ENCODE measurements at places on chromosomes 13 and 19.

- no peak for DNase-seq
These were observed 20.6 kb downstream of the MTMR6 start for GRCh38 chr13:25266706-25267105.

DNA sequence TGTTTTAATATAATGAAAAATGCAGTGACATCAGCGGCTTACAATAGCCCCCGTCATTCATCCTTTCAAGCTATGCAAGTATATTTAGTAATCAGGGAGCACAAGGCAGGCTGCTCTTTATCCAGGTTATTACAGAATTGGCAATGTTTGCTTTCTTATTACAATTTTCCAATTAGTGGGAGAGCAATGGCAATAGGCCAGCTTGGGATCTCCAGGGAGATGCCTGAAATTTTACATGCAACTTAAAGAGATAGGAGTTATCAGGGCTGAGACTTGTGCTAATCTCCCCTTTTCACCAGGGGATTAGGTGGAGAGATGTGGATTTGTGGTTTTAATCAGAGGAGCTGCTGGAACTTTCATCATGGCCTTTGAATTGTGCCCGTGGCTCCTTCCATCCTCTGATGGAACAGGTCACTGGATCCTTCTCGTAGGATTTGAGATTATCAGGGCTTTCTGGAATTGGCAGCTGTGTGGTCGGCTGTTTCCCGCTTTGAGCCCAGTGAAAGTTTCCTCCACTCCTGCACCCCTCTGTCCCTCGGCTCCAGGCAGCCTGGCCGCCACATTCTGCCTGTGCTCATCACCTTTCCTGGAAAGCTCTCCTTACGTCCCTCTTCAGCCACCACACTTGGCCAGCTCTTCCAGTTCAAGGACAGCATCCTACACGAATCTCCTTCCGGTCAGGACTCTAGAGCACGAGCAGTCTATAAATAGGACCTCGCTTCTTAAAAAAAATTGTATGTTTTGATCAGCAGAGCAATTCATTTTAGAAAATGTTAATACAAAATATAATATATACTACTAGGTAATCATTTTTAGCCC is 47.0 kb downstream of the CBY2 start:
- DNase-seq = no peak

- DNase-seq = no peak
These were observed 19.2 kb upstream of the PHF11 start for GRCh38 chr13:49476529-49476928.

DNA sequence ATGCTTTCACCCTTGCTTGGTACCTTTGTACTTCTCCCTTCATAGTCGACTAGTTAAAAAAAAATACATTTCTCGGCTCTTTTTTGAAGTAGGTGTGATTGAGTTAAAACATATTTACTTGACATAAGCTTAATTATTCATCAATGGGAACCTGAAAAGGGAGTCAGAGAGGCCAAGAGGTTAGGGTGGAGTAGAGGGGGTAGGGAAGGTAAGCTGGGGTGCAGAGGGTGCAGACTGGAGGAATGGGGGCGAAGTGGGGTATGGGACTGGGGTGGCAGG is 701 bp upstream of the HIF3A start:
- no peak for DNase-seq

- no peak for DNase-seq
These were observed 47.6 kb downstream of the TEX29 start for GRCh38 chr13:111368091-111368490.

- no peak for DNase-seq
These were observed 1911.9 kb upstream of the PCDH20 start for GRCh38 chr13:63327584-63327983.

- no peak for DNase-seq
These were observed 13.7 kb upstream of the ELF1 start for GRCh38 chr13:41032691-41033376.

DNA sequence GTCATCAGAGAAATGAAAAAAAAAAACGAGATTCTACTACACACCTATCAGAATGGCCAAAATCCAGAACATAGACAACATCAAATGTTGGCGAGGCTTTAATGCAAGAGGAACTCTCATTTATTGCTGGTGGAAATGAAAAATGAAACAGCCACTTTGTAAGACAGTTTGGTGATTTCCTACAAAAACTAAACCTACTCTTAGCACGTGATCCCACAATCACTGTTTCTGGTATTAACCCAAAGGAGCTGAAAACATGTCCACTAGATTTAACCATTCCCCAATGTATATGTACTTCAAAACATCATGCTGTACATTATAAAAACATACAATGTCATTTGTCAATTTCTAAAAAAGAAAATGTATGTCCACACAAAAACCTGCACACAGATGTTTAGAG is 13.0 kb downstream of the MYCBP2 start:
- no peak for DNase-seq

GRCh38 chr19:49430172-49430677 is 5.0 kb downstream of the GFY start:
- DNase-seq = no peak

- no peak for DNase-seq
These were observed 2.1 kb downstream of the ZNF563 start for GRCh38 chr19:12331211-12331941.

DNA sequence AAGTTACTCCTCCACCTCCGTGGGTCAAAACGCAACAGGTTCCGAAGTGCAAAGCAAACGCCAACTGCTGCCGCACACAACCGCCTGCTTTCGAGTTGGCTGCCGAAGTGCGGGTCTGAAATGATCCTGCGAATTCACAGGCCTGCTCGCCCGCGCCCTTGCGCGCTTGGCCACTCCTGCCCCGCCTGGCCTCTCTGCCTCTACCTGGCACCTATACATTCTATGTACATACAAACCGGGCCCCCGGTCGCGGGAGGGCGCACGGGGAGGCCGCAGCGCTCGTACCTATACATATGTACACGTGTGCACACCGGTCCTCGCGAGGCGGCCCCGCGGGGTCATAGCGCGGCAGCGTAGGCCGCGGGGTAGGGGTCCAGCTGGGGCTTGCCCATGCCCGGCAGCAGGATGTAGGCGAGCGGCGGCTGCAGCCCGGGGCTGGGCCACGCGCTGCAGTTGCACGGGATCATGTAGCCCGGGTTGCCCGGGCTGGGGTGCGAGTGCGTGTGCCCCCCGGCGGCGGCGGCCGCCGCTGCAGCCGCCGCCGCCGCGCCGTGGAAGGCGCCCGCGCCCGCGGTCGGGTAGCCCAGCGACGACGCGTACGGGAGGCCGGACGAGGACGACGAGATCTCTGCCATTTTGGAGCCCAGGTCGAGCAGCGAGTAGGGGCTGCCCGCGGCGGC is 1.3 kb downstream of the SOX21 start:
- DNase-seq = no peak

DNA sequence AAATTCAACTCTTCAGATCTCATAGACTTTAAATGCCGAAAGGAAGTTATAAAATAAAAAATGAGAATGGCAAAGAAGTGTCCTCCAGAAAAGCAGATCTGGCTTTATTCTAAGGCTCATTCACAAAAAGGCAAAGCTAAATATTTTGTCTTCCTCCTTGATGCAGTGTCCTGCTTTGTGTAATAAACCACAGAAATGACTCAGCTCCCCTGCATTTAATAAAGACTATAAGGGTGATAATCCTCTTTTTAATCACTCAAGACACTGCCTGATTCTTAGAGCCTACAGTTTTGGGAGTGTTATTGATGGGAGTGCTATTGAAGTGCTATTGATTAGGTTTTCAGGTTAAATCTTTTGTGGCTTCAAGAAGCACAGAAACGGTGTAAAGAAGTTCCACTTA is 482.0 kb downstream of the PCDH20 start:
- no peak for DNase-seq

- no peak for DNase-seq
These were observed 466.7 kb downstream of the MYO16 start for GRCh38 chr13:109096101-109096500.

GRCh38 chr19:46963093-46963734 is 56.4 kb upstream of the NPAS1 start:
- no peak for DNase-seq

DNA sequence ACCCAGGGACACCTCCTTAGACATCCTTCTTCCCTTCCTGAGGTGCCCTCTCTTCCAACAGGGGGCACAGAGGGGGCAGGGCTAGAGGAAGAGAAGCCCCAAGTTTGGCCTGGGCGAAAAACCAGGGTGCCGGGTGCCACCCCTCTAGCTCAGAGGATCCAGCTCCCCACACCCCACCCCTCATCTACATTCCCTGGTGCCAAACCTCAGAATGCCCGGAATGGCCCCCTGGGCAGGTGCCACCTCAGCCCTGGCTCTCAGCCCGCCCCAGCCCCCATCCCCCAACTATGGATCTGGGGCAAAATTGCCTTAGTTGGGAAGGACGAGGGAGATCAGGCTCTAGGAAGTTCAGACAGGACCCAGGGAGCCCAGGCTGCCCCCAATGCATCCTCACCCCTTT is 2.0 kb downstream of the CNN1 start:
- peak; percentile 29 for DNase-seq

DNA sequence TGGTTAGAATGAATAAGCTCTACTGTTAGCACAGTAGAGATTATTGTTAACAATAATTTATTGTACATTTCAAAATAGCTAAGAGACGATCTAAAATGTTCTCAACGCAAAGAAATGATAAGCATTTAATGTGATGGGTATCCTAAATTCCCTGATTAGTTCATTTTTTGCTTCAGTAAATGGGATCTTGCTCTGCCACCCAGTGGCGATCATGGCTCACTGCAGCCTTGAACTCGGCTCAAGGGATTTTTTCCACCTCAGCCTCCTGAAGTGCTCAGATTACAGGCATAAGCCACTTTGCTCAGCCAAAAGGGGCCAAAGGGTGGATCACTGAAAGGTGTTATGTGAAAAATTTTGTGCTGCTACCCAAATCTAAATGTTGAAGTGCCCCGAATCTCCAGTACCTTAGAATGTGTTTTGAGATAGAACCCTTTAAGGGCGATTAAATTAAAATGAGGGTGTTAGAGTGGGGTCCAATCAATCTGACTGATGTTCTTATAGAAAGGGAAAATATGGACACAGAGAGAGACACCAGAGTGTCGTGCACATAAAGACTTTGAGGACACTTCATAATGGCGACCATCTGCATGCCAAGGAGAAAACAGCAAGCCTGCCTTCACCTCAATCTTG is 31.5 kb upstream of the ZNF766 start:
- DNase-seq = peak; percentile 56

GRCh38 chr13:28585561-28585960 is 73.4 kb upstream of the POMP start:
- no peak for DNase-seq

DNA sequence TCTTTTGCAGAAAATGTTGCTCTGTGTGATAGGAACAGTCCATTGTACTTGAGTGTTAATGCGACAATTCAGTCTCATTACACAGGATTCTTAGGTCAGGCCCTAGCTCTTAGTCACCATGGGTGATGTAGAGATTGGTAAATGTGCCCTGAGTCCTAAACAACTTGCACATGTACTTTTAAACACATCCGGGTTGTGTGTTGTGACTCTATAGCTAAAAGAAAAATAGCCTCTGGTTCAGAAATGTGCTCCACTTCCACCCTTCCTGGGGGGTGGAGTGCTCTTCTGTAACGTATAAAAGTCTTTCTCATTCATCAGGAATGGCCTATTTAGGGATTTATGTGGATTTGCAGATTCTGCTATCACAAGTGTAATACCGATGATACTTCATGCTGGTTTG is 5.2 kb downstream of the SPATA13 start:
- DNase-seq = no peak

DNA sequence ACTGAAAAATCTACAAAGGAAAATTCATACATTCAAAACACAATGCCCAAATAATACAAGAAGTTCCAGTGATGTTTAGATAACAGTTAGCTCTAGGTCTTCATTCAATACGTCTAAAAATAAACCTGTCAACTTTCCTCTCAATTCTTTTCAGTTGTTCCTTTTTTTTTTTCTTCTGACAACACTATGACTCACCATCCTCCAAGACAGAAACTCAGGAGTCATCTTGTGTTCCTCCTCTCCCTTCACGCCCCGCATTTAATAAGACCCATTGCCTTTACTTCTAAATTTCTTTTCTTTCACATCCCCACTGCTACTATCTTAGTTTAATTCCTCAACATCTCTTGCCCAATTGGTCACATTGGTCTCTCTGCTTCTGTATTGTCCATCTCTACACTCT is 759.9 kb downstream of the GPC5 start:
- no peak for DNase-seq

DNA sequence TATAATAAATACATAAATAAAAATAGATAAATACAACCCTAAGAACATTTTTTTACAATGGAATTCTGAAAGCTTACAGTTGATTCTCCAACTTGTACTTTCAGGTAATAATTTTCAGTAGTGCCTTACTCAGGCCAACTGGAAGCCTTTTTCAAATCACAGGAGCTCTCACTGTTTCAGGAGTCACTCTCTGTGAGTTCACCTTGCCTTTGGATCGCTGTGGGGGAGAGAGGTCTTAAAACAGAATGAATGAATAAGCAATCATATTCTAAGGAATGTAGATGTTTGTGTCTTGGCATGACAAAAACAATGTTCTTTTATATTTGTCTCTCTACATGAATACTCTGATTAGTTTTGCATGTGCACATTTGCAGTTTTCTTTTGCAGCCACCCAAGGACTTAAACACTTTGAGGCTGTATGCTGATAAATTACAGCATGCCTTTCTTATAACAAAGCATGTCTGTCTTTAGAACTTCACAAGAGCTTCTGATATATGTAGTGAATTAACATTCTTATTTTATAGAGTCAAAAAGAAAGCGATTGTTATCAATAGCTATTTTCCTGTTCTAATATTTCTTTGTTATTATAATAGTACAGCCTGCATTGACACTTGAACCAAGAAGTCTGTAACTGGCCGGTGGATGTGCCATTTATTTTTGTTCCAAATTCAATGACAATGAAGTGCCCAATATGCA is 1111.5 kb upstream of the ATXN8OS start:
- no peak for DNase-seq

GRCh38 chr13:70405266-70405665 is 297.0 kb upstream of the KLHL1 start:
- no peak for DNase-seq

Data from uterus (tissue), 4 donors.